Frontal cortex (tissue), 4 donors: ENCODE measurements at places on chromosomes 1 and 21.

GRCh38 chr1:222975472-222976122, 160.8 kb downstream of the DISP1 start:
- no peak for DNase-seq

- DNase-seq = no peak
Observed at GRCh38 chr1:208161005-208161404, 83.2 kb downstream of the PLXNA2 start.

GRCh38 chr1:230609208-230609607, 33.1 kb upstream of the COG2 start:
- DNase-seq = no peak

DNA sequence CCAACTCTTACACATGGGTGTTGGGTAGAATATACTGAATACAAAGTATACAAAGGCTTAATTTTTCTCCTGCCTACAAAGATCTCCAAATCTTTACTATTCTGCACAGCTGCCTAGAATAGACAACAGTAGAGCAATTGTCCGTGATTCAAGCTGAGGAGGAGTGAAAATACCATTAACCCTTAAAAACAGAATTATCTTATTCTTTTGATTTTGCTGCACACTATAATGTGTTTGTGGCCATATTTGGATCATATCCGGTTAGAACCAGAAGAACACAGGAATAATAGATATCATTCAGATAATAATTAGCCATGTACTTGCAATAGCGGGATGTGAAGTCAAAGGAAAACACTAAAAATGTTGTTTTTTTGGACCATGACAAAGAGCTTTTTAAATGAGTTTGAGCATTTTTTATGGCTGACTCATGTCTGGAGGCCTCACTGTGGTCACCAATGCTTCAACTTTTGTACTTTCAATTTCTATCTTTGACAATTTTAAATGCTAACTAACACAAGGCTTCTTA, 197.6 kb upstream of the FOXD3 start:
- DNase-seq = peak; percentile 20

- no peak for DNase-seq
Observed at GRCh38 chr1:201984446-201984845, 2.0 kb downstream of the RNPEP start.

GRCh38 chr21:45295576-45296365, 8.1 kb upstream of the POFUT2 start:
- DNase-seq = no peak

DNA sequence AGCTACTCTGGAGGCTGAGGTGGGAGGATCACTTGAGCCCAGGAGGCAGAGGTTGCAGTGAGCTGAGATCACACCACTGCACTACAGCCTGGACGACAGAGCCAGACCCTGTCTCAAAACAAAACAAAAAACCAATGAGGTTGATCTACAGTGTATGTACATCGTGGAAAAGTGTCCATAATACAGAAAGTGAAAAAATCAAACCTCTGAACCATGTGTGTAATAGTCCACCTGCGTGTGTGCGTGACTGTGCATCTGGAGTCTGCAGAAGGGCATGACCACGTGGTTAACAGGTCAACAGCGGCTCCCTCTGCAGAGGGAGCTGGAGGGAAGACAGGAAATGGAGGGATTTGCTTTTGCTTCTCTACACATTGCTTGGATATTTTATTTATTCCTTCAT, 32.4 kb upstream of the ENO1 start:
- DNase-seq = no peak

- DNase-seq = no peak
Observed at GRCh38 chr1:195637539-195637938, 970.7 kb downstream of the KCNT2 start.

GRCh38 chr1:31931593-31932225, 6.5 kb downstream of the PTP4A2 start:
- DNase-seq = no peak

DNA sequence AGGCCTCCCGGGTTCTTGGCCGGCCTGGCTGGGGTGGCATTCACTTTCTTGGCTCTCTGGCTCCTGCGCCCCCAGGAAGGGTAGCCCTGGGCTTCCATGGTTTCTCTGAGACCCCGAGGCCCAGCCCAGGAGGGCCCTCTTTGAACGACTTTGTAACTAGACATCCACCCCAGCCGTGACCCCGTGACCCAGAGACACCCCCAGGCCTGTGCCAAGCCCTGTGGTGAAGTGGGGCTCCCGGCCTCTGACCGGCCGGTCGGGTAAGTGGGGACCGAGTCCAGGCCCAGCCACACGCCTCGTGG, 64.0 kb downstream of the COL18A1 start:
- no peak for DNase-seq

DNA sequence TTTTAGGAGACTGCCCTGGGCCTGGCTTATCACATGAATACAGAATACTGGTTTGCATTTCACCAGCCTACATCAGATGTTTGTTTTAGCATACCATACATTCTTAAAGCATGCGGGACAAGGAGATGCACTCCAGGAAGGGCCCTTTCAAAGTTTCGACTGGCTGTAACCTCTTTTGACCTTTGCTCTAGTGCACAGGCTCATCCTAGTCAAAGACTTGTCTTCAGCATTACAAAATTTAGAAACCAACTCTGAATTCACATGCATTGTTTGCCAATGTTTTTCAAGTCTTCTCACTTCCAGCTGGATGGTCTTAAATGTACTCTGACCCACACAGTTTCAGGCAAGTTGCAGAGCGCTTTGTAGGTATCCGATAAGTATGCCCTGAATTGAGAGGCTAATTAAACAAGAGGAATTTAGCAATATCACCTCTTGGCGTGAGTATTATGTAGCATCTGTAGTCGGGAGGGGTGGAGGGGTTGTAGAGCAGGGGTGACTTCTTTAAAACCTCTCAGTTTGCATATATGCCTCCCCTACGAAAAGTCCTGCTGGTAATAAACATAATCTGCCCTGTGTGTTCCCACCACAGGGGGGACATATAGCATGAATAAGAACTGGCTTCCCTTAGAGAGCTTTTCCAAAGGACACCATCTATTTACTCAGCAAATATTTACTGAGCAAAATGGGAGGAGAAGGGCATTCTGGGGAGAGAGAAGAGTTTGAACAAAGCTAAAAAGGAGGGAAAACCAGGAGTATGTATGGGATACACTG, 24.4 kb upstream of the AHCYL1 start:
- DNase-seq = no peak

DNA sequence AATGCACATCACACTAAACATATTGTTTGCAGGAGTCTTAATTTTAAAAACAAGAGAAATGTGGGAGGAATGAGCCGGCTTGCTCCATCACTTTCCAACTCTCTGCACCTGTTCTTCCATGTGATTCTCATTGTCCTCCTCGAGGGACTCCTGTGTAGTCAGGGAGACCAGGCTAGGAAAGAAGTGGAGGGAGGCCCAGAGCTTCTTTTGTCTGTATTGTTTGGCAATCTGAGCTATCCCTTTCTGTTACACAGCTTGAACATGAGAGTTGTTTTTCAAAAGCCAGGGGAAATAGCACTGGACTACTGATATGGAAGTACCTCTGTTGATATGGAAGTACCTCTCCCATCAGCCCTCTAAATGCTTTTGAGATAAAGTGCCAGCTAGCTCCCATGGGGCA, 18.8 kb upstream of the LRRC8D start:
- no peak for DNase-seq

GRCh38 chr1:153533689-153534201, 2.0 kb downstream of the S100A6 start:
- no peak for DNase-seq
